ENCODE measurements at places on chromosomes 12 and 14. TPM values are rescaled to one million over a fixed set of nuclear protein-coding genes. Genes with fewer than 3 reads are reported as not detected.

Gene TXNDC16
- 2.5 TPM for polyA plus RNA-seq

DNA sequence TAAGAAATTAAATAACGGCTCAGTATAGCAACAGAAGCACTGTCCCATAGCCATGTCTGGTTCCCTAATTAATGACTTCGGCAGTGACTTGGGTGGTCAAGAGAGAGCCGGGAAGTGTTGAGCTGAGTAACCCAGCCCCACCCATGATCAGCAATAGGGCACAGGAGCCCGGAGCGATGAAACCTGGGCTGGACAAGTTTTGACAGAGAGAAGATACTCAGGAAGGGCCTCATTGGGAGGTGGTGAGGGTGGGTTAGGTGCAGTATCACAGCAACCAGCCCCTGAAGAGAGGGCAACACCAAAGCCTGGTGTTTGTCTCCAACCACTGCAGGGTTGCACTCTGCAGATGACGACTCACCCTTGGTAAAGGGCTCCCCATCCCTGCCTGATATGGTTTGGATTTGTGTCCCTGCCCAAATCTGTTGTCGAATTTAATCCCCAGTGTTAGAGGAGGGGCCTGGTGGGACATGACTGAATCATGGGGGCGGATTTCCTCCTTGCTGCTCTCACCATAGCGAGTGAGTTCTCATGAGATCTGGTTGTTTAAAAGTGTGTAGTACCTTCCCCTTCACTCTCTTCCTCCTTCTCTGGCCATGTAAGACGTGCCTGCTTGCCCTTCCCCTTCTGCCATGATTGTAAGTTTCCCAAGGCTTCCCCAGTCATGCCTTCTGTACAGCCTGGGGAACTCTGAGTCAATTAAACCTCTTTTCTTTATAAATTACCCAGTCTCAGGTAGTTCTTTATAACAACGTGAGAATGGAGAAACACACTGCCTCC is 124.9 kb upstream of the MED13L start:
- no peak for DNase-seq

Gene TOMM20L
- polyA plus RNA-seq, result not detected

DNA sequence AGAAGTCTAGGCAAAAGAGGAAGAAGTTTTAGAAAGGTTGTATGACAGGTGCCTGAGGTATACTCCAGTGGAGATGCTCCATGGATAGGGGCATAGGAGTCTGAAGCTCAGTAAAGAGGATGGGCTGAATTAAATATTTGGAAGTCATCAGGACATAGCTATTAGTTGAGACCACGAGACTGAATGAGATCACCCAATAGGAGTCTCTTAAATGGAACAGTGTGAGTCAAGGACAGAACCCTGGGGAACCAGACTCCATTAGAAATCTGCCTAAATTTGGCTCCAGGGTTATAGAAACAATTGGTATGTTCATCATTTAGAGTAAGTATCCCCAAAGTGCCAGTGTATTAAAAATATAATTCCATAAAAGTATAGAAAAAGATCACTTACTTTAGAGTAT is 172.6 kb downstream of the PRKCH start:
- DNase-seq, result no peak

Gene TPPP2
- polyA plus RNA-seq, result not detected

GRCh38 chr14:103568952-103569351 is 6.2 kb downstream of the COA8 start:
- no peak for DNase-seq

DNA sequence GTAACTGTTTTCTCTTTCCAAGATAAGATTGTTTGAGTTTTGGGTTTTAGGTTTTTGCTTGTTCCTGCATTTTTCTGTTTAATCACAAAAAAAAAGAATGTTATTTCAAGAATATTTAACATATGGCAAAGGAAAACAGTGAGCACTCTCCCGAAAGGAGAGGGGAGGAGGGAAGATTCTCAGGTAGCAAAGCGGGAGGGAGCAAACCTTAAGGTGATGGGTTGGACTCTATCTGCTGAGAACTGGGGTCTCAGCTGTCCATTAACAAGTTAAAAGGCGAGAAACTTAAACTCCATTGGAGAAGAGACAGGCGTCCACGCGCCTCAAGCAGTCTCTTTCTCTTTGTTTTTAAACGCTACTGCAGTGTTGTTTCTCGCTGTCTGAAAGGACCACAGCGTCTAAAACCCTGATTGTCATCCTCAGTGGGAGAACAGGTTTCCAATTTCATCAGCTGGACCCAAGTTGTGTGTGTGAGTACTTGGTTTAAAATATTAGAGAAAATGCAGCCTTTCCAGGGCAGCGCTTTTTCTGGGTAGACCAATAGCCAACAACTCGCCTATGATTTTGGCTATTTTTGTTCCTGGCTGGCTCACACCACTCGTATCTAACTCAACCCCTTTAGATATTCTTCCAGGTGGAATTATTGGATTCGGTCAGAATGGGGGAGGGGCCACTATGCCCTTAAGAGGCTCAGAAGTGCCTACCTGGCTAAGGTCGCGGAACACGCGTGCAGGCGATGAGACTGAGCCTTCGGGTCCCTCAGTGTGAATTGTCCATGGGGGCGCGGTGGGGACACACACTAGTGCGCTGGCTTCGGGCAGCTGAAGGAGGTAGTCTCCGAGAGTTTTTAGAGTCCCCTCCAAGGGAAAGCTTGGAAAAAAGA is 8.2 kb downstream of the SIX1 start:
- DNase-seq, result no peak

GRCh38 chr14:99256483-99256874 is 15.5 kb downstream of the BCL11B start:
- DNase-seq, result no peak

Measured in sigmoid colon (tissue), 7 donors.